ENCODE measurements at places on chromosomes 3 and 15. TPM values are rescaled to one million over a fixed set of nuclear protein-coding genes. Genes with fewer than 3 reads are reported as not detected.

Gene FETUB
- polyA plus RNA-seq = 4.4 TPM

Gene POPDC2
- 0.58 TPM for polyA plus RNA-seq

Gene OR5H1
- polyA plus RNA-seq = not detected

Gene TMEM212
- not detected for polyA plus RNA-seq

Gene SACM1L
- 15.1 TPM for polyA plus RNA-seq

Gene CCR3
- polyA plus RNA-seq = not detected

Gene SNX22
- polyA plus RNA-seq = 2.3 TPM

Gene RLBP1
- 0.22 TPM for polyA plus RNA-seq

Data from HepG2 (cell line).